AG09319 (cell line): ENCODE measurements at places on chromosomes 13 and 19.
A peak's percentile ranks its signal among the peaks of the same experiment; 100 is the strongest.

GRCh38 chr13:52162279-52163101, 3.1 kb upstream of the NEK3 start:
- DNase-seq: no peak

GRCh38 chr13:39729156-39729555, 73.7 kb downstream of the COG6 start:
- DNase-seq: no peak

DNA sequence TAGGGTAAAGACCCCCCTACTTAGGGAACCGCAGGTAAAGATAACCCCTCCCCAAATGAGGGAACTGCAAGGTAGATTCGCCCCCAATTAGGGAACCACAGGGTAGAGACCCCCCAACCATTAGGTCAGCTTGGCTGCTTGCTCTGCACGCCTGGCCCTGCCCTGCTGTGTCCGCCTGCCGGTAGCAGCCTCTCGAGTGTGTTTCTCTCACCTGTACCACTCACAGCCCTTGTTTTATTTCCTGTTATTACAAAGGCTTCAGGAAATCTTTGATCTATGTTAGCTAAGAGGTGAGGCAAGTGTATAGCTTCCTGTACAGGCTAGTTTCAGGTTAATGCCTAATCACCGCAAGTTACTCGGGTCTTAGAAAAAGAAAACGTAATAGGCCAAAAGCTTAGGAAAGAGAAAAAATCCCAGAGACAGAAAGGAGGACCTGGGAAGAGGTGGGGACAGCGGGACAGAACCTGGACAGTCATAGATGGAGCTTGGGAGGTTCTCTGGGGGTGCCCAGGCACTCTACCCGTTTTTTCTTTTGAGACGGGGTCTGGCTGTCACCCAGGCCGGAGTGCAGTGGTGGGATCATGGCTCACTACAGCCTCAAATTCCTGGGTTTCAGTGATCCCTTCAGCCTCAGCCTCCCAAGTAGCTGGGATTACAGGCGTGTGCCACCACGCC, 23.1 kb upstream of the EIF3G start:
- no peak for DNase-seq

DNA sequence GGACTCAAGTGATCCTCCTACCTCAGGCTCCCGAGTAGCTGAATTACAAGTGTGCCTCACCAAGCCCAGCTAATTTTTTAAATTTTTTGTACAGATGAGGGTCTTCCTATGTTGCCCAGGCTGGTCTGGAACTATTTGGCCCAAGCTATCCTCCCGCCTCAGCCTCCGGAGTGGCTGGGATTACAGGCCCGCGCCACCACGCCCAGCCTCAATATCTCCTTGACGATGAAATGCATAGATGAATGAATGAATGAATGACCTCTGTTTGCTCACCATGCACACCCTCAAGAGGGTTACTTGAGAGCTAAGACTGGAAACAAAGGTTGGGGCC, 14.9 kb upstream of the AP1M2 start:
- no peak for DNase-seq

DNA sequence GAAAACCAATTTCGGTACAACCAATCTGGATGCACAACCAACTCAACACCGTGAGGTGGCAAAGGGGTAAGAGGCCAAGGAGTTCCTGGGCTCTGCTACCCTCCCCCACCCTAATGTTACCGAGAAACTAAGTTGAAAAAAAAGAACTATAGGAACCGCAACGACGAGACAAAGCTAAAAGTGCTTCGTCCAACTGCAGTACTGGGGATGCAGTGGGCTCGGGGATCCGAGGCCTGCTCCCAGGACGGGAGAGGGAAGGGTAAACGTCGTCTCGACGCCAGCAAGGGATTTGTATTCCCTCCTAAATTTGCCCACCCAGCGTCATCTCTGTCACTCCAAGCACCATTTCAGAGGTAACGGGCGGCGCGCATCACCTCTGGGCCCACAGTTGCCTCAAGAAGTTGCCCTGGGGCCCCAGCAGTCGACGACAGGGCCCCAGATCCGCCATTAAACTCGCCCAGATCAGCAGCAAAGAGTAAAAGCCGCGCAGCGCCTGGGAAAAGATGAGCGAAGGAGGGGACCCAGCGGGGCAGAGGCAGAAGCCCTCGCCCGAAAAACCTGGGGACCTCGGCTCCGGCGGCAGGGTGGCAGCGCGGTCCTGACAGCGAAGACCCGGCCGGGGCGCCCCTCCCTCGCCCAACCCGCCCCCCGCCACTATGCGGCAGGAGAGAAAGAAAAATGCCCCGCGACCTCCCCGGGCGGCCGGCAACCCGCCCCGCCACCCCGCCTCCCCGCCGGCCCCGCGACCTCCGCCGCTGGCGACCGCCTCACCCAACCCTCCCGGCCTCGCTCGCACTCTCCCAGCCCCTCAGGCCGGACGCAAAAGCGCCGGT, 752 bp downstream of the ZMYM5 start:
- no peak for DNase-seq

- DNase-seq: peak; percentile 86
Observed at GRCh38 chr13:35979361-35979951, 151.7 kb downstream of the DCLK1 start.

DNA sequence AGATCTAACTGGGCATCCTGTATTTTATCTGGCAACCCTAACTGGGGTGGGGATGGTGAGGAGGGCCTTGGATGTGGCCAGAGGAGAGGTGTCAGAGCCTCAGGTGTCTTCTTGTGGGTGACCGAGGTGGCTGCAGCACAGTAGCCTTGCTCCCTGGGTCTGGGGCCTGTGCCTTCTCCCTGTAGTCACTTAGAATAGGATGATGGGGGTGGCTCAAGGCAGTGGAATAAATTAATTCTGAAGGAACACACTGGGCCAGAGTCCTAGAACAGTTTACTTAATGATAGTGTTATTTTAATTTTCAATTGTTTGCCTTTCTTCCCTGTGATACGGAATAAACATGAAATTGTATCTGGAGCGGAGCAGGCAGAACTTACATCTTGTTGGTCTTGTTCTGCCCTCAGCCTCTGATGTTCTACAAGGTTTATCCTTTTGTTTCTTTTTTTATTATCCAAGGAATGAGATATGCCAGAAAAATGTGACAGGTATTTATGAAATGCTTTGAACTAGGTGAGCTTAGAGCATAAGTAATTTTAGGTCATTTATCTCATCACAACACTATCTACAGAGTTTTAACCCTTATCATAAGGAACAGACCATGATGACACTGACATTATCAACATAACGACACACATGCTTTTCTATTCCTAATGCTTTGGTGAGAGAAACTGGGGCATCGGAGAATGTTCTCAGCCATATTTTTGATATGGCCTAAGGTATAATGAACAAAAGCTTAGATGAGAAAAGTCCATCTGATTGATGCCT, 51.4 kb downstream of the LRCH1 start:
- DNase-seq: no peak

GRCh38 chr13:94399812-94400211, 79.7 kb downstream of the DCT start:
- no peak for DNase-seq

- DNase-seq: no peak
Observed at GRCh38 chr19:13420780-13421179, 85.5 kb downstream of the CACNA1A start.

- peak; percentile 19 for DNase-seq
Observed at GRCh38 chr13:19984430-19985218, 26.1 kb downstream of the ZMYM2 start.

DNA sequence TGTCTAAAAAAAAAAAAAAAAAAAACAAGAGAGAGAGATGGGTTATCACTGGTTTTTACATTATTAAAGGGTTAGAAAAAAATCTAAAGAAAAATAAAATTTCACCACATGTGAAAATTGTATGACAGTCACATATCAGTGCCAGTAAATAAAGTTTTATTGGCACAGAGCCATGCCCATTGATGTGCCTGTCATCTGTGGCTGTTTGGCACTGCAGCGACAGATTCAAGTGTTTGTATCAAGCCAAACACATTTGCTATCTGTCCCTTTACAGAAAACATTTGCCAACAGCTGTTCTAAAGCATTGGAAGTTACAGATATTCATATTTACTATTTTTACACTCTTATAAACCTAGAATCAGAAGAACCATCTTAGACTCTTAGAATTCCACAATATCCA, 16.3 kb downstream of the FCHO1 start:
- no peak for DNase-seq

DNA sequence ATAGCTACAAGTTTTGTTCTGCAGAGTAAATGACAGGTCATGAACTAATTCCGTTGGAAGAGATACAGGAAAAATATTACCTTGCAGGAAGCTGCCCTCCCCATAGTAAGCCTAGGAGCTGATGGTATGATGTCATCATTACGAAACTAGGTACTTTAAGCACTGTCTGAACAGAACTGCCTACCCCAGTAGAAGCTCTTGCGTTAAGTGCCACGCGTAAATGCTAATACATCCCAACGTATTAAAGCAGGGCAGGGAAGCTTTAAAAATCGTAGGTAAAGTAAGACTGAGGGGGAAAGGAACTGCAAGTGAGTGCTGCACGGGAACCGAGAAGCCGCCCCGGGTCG, 572 bp downstream of the UGGT2 start:
- DNase-seq: peak; percentile 12

DNA sequence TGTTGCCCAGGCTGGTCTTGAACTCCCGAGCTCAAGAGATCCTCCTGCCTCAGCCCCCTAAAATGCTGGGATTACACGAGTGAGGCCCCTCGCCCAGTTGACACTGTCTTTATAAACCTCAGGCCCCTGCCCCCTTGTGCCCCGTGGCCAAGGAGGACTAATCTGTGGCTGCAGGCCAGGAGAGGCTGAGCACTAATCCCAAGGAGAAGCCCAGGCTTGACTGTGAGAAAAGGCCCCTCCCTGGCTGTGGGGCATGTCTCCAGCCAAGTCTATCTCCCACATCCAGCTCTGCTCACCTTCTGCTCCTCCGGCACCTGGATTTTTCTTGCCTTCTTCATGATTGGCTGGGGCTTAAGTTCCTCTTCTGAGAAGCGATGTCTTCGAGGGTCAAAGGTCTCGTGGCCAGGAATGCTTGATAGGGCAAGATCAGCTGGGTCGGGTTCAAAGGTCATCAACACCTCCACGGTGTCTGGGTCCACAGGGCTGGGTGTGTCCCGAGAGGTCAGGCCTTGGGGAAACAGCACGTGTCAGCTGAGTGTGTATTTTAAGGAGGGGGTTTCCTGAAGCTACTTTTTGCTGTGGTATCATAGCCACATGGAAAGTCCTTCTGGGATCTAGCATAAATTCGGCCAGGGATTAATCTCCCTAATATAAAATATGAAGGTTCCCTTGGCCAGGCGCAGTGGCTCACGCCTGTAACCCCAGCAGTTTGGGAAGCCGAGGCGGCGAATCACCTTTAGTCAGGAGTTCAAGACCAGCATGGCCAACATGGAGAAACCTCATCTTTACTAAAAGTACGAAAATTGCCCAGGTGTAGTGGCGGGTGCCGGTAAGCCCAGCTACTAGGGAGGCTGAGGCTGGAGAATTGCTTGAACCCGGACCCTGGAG, 3.8 kb downstream of the DBP start:
- DNase-seq: no peak

GRCh38 chr13:77554069-77554468, 18.6 kb downstream of the SCEL start:
- no peak for DNase-seq

- DNase-seq: no peak
Observed at GRCh38 chr13:74715718-74716117, 581.5 kb upstream of the KLF12 start.

- no peak for DNase-seq
Observed at GRCh38 chr19:46481947-46482346, 10.6 kb upstream of the PNMA8A start.

DNA sequence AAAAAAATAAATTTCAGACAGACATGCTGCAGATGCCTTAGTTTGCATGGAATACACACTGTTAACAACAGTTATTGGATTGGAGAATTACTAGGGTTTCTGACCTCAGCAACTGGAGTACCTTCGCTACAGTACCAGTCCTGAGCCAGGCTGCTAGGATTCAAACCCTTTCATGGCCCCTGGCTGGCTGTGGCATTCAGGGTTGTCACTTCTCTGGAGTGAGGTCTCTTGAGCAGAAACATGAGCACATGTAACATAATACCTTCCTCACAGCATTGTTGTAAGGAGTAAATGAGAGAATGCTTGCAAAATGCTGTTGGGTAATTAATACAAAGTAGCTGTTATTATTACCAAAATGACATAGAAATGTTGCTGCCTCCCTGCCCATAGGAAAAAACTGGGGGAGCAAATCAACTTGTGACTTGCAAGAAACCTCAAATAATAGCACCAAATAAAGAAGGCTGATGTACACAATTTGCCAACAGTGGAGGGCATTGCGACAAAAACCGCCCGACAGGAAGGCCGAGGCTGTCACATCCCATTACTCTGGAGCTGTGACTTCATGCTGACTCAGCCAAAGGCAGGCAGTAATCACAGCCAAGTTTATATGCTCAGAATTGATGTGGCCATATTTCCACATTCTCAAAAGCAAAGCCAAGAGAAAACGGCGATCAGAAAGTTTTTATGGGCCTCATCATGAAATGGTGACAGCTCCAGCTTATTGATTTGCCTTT, 100.4 kb downstream of the RFC3 start:
- DNase-seq: peak; percentile 70

- DNase-seq: no peak
Observed at GRCh38 chr19:48213959-48214358, 41.8 kb downstream of the CARD8 start.

DNA sequence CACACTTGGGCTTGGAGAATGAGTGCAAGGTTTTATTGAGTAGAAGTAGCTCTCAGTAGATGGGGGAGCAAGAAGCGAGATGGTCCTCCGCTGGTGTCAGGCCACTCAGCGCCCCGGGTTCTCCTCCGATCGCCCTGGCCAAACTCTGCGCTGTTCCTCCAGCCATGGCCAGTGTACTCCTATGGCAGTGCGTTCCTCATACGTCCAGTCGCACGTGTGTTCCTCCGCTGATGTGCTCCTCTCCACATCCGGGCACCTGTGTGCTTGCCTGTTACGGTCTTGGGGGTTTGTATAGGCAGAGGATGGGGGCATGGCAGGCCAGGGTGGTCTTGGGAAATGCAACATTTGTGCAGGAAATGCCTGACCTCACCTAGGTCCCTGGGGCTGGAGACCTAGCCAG, 1899.4 kb downstream of the PCDH9 start:
- DNase-seq: no peak

- no peak for DNase-seq
Observed at GRCh38 chr19:3851254-3852176, 17.3 kb downstream of the ZFR2 start.

GRCh38 chr13:102680842-102681740, 13.8 kb downstream of the METTL21C start:
- no peak for DNase-seq

- DNase-seq: peak; percentile 55
Observed at GRCh38 chr19:44570984-44571684, 41.7 kb upstream of the CEACAM20 start.

DNA sequence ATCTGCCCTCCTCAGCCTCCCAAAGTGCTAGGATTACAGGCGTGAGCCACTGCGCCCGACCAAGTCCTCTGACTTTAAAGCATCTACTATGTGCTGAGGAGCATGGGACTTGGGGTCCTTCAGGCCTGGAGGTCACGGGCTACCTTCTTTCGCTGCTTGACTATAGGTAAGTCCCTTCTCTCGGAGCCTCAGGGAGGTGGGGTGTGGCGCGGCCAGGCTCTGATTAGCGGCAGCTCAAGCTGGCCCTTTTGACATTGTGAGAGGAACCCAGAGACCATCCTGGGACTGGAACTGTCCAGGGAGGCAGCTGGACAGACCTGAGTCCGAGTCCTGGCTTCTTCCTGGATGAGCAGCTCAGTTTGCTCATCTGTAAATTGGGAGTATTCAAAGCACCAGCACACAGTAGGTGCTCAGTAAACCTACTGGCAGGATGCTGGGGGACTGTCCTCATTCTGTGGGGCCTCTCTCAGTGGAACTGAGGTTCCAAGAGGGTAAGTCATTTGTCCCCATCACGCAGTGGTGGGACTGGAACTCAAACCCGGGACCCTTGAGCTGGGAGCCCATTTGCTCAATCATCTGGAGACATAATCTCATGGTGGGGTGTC, 780 bp downstream of the FCER2 start:
- no peak for DNase-seq
